ENCODE measurements at places on chromosomes 1 and 21.

- DNase-seq, result no peak
These were observed 68.8 kb upstream of the BCL9 start for GRCh38 chr1:147472489-147472888.

DNA sequence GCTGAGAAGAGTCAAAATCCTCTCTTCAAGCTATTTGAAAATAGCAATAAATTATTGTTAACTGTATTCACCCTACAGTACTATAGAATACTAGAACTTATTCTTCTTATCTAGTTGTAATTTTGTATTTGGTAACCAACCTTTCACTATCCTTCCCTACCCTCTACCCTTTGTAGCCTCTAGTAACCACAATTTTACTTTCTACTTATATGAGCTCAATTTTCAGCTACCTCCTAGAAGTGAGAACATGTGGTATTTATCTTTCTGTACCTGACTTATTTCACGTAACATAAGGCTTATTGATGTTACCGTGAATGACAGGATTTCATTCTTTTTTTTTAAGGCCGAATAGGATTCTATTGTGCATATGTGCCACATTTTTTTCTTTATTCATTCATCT, 30.0 kb downstream of the ZC3H11B start:
- no peak for DNase-seq

GRCh38 chr21:32726839-32727686, 750 bp downstream of the SYNJ1 start:
- DNase-seq, result no peak

DNA sequence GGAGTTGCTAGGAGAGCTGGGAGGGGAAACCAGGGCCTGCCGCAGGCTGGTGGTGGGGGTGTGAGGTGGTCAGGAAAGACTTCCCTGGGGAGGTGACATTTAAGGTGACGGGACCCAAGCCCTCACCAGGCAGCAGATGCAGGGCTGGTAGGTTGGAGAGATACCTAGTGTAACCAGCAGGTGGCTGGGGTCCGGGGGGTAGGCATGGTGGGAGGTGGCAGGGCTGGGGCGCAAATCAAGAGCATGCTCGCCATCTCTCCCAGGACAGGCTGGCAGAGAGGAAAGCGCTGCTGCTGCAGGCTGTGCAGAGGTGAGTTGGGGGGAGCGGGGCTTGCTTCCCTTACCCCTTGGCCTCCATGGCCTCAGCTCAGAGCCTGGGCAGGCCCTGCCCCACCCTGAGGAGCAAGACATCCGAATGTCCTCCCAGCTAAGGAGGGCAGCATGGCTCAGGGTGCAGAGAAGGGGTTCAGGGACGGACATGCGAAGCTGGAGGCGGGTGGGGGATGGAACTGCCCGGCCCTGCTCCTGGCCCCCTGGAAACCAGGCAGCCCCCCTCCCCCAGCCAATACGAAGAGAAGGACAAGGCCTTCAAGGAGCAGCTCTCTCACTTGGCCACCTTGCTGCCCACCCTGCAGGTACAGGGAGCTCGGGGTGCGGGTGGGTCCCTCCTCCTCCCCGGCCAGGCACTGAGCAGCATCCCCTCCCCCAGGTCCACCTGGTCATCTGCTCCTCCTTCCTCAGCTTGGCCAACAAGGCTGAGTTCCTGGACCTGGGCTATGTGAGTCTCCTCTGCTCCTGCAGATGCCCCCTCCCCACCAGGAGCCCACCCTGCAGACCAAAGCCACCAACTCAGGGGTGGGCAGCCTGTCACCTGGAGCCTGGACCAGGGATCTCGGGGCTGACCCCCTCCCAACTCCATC, 4.0 kb downstream of the RNF207 start:
- no peak for DNase-seq

- DNase-seq, result no peak
These were observed 55.8 kb downstream of the C1orf198 start for GRCh38 chr1:230812568-230812967.

All from dorsolateral prefrontal cortex (tissue), 122 donors.